HEK293T (cell line): ENCODE measurements at places on chromosomes 3 and 15.
A peak's percentile ranks its signal among the peaks of the same experiment; 100 is the strongest.

- DNase-seq: no peak
Observed at GRCh38 chr3:24278543-24278942, 216.1 kb downstream of the THRB start.

DNA sequence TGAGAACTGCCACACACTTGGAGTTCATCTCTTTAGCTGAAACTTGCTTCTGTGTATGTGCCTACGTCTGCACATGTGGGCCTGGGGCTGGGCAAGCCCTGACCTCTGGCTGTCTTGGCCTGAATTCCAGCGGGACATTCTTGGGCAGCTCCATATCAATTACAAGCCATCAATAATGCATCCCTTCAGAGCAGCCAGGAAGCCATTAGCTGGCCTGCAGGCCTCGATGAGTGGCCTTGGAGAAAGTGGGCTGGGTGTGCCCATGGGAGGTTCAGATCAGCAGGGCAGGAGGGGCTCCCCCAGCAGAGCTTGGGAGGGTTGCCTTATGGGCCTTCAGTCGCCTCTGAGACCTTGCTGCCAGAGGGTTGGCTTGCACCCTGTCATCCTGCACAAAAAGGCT lies 124.1 kb downstream of the ETFA start:
- DNase-seq: no peak

GRCh38 chr15:69317392-69317841 lies 18.7 kb downstream of the PAQR5 start:
- DNase-seq: no peak

GRCh38 chr3:130548356-130548755 lies 31.4 kb downstream of the COL6A6 start:
- DNase-seq: no peak

DNA sequence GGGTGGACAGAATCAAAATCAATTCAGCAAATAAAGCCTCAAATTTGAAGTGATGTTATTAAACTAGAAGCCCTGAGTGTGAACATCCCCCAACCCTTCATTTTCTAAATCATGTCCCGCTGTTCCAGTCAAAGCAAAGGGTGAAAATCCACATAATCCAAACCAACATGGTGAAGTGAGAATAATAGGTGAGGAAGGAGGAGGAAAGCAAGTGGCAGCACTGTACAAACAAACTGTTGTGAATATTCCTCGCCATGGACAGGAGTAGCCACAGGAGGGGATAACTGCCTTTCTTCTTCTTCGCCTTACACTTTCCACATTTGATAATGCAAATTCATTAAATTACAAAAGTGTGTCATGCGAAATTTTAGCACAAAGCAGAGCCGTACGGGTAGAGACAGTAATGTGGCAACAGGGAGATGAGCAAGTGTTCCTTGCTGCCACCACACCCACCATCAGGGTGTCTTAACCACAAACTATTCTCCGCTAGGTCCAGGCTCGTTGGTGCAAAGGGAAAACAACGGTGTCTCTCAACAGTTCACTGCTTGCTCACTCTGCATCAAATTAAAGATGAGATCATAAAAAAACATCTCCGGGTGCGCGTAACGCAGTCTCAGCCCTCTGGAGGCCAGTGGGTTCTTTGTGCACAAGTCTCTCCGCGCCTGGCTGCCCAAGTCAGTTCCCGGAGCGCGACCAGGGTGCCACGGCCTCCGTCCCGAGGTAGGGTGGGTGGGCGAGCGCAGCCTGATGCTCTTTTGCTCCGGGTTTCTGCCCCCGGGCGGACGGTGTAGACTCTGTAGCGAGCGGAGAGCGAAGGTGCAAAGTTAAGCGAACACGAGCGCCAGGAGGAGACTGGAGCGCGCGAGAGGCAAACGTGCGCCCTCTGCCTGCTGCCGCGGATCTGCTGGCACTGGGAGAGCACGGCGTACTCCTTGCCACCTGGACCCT lies 6.7 kb downstream of the EPHA3 start:
- peak; percentile 59 for DNase-seq

- DNase-seq: no peak
Observed at GRCh38 chr3:102297072-102297658, 137.7 kb upstream of the ZPLD1 start.

DNA sequence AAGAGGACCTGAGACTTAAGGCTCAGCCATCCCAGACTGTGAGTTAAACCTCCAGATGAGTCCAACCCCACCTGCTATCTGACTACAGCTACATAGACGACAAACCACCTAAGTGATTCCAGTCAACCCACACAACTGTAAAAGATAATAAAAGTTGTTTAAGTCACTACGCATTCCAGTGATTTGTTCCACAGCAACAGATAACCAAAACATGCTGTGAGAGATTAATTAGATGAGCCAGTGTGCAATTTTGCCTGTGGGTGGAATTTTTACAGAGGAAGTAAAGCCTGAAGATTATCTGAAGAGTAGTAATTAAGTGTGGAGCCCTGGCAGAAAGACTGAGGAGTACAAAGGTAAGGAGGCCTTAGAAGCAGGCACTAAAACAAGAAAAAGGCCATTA lies 5.4 kb downstream of the BTBD1 start:
- no peak for DNase-seq

DNA sequence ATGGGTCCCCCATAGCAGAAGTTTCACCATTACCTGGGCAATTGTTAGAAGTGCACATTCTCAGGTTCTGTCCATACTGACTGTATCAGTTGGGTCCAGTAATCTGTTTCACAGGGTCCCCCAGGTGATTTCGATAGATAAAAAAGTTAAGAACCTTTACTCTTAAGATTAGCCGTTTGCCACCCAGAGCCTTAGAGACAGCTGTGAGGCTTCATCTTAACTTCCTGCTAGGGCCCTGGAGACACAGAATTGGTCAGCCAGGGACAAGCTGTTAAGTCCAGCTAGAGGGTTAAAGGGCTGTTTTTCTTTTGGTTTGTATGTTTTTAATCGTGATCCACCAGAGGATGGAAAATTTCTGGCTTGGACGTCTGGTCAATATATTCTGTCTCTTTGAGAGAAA lies 6.7 kb downstream of the FAM162A start:
- DNase-seq: no peak

DNA sequence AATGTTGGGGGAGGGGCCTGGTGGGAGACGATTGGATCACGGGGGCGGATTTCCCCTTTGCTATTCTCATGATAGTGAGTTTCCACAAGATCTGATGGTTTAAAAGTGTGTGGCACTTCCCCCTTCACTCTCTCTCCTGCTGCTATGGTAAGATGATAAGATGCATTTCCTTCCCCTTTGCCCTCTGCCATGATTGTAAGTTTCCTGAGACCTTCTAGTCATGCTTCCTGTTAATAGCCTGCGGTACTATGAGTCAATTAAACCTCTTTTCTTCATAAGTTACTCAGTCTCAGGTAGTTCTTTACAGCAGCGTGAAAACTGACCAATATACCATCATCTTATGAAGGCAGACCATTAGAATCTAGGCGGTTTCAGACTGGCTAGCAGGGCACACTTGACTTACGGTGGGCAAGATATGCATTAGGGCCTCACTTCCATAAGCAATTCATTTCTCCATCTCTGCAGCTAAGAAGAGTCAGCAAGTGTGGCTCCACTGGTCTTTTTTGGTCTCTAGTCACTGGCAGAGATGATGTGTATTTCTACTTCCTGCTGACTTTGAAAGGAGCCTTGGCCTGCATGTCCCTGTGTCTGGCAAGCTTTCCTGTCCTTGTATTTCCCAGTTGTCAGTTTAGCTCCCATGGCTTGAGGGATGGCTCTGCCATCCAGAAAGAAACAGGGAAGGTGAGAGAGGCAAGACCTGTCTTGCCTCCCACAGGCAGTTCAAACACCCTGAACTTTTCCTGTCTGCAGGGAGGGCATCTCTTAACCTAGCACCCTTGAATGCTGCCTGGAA lies 109.0 kb upstream of the ADAMTS9 start:
- no peak for DNase-seq

GRCh38 chr3:9340472-9340902 lies 22.4 kb upstream of the THUMPD3 start:
- DNase-seq: no peak

DNA sequence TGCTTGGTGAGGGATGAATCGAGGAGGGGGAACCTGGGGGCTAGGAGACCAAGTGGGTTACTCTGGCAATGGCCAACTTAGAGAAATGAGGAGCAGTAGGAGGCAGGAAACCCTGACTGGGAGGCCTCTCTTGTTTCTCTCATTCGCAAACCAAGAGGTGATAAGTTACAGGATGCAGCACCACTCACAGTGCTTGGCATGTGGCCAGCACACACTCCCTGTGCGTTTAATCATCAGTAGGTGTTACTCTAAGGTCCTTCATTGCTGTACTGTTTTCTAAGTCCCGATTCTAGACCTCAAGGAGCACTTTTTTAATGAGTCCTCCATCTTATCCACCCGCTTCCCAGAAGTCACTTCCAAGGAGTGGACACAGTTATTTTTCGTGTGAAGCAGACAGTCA lies 314.1 kb upstream of the TRIM42 start:
- DNase-seq: no peak

DNA sequence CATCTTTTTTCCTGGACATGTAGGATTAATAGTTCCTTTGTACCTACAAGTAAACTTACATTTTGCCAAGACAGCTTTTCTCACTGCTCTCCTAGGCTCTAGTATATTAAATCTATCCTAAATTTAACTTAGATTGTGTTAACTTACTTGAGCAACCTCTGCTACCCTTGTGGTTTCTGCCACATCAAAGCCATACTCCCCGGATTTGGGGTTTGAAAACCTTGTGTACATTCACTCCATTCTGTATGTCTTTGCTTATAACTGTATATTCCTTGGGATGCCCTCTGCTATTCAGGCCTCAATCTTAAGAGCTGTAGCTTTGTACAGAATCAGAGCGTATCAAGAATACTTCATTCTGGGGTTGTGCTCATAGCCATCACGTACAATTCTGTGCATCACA lies 60.4 kb downstream of the ARIH1 start:
- DNase-seq: no peak

GRCh38 chr3:30924763-30925162 lies 30.3 kb upstream of the GADL1 start:
- DNase-seq: no peak

DNA sequence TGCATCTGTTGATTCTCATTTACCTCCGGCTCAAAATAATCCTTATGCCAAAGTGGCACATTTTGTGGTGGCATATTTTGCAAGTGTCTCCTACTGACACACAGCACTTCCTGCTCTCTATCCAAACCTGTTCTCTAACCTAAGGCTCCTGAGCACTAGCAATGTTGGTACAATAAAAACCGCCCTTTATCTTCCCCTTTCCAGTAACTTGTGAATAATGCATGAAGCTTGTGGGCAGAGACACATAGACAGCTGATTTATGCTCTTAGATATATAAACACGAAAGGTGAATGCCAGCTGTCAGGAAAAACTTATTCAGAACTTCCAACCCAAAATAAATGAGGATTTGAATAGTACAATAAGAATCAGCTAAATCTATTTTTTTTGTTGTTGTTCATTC lies 34.6 kb upstream of the ARPIN start:
- DNase-seq: no peak

- DNase-seq: no peak
Observed at GRCh38 chr15:77532067-77532710, 100.5 kb downstream of the LINGO1 start.

DNA sequence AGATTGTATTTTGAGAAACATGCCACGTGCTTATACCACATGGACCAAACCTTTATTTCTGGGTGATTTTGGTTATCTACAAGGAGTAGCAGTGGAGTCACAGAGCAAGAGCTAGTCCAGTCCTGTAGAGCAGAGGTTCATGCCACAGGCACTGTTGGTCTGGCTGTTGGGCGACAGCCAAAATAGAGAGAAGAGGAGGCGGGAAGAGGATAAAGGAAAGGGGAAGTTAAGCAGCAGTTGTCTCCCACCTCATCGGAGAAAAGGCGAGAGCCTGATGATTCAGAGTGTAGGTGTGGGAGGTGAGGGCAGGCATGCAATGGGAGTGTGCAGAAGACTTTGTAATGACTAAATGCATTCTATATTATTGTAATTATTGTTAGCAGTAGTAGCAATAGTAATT lies 237.5 kb upstream of the ROPN1 start:
- DNase-seq: no peak

GRCh38 chr3:4900298-4900697 lies 78.9 kb upstream of the BHLHE40 start:
- DNase-seq: no peak

DNA sequence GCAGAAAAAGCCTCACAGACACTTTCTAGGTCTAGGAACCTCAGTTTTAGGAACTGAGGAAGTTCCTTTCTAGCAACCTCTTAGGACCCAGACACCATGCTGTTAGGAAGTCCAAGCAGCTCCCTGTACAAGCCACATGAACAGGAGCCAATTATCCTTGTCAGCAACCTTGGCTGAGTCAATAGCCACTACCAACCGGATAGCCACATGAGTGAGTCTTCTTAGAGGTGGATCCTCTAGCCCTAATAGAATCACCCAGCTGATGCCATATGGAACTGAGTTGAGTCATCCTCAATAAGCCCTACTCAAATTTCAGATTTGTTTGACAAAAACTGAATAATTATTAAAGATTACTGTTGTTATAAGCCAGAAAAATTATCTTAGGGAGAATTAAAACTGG lies 256.2 kb downstream of the NLGN1 start:
- DNase-seq: no peak

DNA sequence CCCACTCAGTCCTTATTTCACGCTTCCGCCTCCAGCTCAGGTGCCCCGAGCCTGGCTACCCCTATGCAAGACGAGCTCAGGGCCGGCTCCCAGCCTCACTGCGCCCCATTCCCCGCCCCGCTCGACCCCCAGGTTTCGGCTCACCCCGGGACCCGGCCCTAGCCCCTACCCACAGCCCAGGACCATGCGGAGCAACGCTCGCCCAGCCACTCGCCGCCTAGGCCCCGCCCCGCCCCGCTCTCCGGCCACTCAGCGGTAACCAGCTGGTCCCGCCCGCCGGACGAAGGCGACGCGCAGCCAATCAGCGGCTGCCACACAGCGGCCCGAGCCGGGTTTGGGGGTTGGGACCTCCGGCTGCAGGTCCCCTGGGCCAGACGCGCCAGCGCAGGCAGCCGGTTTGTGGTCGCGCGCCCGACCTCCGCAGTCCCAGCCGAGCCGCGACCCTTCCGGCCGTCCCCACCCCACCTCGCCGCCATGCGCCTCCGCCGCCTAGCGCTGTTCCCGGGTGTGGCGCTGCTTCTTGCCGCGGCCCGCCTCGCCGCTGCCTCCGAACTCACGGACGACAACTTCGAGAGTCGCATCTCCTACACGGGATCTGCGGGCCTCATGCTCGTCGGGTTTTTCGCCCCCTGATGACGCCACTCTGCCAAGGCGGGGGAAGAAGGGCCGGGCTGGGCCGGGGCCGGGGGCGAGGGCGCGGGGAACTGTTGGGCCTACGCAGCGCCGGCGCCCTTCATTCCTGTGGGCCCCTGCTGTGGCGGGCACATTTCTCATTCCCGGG lies at the start of gene CATSPER2:
Gene CATSPER2, minus strand, starts transcription at position 196 of the 781 bp plus-strand sequence. CDS start 783 bp downstream, outside the sequence.
- no peak for DNase-seq

GRCh38 chr3:124663690-124664089 lies 66.6 kb upstream of the UMPS start:
- no peak for DNase-seq

DNA sequence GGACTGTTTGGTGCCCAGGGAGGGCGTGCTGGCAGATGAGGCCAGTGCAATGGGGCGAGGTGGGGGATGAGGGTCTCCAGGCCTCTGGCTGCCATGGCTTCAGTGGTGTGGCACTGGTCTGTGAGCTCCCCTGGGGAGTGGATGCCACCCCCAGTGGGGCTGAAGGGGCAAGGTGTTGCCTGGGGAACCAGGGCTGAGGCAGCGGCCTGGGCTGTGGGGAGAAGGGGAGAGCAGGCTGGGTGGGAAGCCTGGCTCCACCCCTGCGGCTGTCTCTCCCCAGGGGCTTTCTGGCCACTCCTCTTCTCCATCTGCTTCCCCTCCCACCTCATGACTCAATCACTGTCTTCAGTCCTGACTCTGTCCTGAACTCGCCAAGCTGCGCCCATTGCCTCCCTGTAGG lies 88.4 kb upstream of the TLE3 start:
- no peak for DNase-seq

- DNase-seq: no peak
Observed at GRCh38 chr15:31241888-31242522, 84.6 kb upstream of the KLF13 start.
